ENCODE measurements at places on chromosomes 11 and 22.
A peak's percentile ranks its signal among the peaks of the same experiment; 100 is the strongest.

DNA sequence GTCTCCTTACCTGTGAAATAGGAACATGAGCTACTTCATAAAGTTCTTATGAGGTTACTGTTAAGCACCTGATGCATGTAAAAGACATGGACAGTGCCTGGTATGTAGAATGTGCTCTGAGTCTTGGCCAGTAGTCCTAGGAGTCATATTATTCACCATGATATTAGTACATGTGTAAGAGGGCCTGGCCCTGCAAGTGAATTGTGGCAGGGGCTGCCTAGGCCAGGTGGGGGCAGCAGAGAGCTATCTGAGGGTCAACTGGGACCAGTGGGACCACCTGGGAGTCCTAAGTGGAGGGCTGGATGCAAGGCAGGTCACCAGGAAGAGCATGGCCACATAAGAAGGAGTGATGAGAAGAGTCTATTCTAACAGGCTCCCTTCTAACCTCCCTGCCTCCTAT is 529.5 kb downstream of the SOX6 start:
- peak; percentile 64 for DNase-seq

DNA sequence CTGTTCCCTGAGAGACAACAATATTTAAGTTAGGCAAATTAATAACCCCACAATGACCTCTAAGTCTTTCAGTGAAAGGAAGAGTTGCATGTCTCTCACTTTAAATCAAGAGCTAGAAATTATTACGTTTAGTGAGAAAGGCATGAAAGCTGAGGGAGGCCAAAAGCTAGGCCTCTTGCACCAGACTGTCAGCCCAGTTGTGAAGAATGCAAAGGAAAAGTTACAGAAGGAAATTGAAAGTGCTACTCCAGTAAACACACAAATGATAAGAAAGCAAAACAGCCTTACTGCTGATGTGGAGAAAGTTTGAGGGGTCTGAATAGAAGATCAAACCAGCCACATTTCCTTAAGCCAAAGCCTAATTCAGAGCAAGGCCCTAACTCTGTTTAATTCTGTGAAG is 45.0 kb downstream of the BBOX1 start:
- DNase-seq: no peak

- DNase-seq: no peak
Measured at GRCh38 chr11:101466352-101466751, 117.5 kb downstream of the TRPC6 start.

GRCh38 chr11:70481625-70482528 is 83.5 kb downstream of the CTTN start:
- DNase-seq: no peak

DNA sequence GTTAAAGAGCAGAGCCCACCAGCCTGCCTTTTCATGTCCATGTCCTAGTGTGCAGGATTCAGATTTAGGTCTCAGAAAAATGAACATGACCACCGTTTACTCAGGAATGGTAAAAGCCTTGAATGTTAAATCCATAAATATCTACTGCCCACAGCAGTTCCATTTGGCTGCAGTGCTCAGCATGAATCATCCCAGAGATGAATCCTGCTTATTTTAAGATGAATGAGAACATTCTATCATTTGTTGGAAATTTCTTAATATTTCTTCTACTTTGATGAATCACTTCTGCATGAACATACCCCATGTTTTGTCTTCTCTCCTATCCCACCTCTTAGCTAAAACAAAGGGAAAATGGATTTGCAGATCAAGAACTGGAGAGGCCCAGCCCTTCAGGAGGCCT is 47.5 kb upstream of the AQP11 start:
- DNase-seq: no peak

DNA sequence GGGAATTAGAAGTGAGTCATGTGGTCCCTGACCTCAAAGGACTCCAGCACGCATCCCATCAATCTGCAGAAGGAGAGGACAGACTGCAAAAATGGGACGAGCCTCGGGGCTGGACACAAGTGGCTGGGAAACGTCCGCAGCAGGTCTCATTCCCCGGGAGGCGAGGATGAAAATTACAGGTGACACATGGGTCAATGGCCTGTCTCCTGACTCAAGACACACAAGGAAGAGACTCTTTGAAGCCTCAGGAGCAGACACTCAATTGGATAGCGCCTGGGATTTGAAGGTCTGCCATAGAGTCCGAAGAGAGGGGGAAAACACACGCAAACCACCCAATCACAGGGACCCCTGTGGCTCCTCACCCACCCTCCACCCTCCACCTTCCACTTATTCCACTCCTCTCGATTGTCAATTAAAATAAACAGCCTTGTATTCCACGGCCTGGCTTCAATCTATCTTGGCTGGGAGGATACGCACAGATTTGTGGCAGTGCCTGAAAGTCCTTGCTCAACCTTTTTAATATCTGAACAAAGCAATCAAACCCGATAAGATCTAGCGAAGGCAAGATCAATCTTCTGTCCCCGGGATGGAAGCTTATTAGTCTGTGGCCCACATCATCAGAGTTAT is 101.8 kb upstream of the CADM1 start:
- DNase-seq: no peak

DNA sequence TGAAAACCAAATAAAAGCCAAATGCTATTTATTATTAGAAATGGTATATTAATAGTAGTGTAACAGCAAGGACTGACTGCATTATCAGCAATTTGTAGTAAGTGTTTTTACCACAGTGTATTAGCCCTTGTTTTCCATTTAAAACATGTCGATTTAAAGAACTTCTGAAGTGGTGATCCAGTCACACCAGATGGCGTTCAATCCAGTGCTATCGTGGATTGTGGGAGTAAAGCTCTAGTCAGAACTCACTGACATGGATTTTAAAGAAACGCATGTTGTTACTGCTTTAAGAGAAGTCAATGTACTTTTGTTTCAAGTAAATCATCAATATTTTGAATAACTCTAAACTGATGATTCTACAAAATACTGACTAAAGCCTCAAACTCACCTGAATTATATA is 51.1 kb downstream of the LARGE2 start:
- no peak for DNase-seq

GRCh38 chr11:61747192-61747966 is 5.1 kb upstream of the MYRF start:
- DNase-seq: peak; percentile 82

- no peak for DNase-seq
Measured at GRCh38 chr11:61108847-61109585, 6.7 kb downstream of the CD5 start.

DNA sequence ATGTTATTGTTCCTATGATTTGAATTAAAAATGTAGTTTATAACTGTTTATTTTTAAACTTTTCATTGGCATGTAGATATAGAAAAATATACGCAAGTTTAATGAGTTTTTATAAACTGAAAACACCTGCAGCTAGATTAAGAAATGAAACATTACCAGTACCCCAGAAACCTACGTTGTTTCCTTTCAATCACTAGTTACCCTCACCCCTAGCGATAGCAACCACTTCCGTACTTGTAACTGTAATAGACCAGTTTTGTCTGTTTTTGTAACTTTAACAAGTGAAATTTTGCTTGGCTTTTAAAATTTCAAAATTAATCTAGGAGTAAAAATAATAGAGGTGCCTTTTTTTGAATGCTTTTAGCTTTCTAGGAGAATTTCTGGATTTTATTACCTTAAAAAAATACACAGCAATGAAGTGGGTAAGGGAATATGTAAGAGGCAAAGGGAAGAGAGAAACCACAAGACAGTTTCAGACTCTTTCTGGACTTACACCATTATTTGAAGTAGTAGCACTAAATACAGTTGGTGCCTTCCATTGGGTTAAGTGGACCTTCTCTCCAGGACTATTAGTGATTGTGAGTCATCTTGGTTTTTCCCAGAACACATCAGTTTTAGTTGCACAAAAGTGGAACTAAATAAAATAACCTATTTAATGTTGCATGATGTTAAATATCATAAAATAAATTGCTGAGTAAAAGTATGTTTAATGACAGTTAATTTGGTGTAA is 18.7 kb upstream of the NAT10 start:
- DNase-seq: no peak

- DNase-seq: no peak
Measured at GRCh38 chr11:68775951-68776388, 24.6 kb upstream of the TESMIN start.

GRCh38 chr11:64447831-64448598 is 89.1 kb downstream of the RPS6KA4 start:
- DNase-seq: no peak

DNA sequence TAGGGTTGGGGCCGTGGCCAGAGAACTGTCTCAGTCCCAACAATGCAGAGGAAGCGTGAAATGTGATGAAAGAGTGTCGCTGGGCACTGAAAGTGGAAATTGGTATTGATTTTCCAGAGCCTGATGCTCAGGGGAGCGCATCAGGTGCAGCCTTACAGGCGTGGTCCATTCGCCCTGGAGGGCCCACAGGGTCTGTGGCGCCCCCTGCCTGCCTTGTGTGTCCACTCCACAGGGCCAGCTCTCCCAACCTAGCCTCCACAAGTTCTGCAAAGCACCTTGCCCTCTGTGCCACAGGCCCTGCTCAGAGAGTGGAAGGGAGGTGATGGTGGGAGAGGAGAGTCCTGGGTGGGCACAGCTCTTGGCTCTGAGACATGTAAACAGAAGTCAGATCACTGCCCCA is 54.9 kb upstream of the LMO1 start:
- no peak for DNase-seq

DNA sequence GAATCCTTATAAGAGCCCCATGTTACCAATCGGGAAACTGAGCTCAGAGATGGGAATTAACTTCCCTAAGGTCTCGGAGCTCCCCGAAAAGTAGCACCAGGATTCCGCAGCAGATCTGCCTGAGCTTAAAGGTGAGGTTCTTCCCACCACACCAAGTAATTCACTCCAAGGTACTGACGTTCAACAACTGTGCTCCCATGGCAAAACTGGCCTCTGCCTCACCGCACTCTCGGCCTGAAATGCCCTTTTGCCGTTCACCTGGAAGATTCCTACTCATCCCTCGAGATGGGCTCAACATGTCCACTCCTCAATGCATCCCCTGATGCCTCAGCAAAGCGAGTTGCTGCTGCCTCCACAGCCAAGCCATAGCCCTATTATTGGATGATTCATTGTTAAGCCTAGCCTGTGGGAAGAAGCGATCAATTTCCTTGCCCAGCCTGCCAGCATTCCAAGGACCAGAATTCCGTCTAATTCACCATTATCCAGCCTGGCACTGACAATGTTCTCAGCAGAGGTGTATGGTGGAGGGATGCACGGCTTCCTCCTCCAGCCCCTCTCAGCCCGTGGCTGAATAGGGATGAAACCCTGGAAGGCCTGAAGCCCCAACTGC is 4.2 kb downstream of the PLAAT3 start:
- no peak for DNase-seq

- peak; percentile 75 for DNase-seq
Measured at GRCh38 chr11:118792570-118793124, 1.7 kb upstream of the DDX6 start.

DNA sequence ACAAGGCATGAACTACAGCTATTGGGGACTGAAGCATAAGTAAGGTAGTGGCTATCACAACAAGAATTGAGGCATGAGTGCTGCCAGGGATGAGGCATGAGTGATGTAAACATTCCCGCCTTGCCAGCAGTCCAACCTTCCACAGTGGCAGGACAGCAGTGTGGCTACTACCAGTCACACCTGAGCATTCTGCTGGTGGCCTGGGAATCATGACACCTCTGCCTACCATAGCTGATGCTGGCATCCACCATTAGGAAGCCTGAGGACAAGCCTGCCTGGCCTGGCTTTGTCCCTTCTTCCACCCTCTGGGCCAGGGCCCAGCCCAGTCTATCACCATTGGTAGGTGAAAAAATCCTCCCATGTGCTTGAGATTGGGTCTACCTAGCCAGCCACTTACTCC is 712.8 kb upstream of the CCDC90B start:
- DNase-seq: no peak

DNA sequence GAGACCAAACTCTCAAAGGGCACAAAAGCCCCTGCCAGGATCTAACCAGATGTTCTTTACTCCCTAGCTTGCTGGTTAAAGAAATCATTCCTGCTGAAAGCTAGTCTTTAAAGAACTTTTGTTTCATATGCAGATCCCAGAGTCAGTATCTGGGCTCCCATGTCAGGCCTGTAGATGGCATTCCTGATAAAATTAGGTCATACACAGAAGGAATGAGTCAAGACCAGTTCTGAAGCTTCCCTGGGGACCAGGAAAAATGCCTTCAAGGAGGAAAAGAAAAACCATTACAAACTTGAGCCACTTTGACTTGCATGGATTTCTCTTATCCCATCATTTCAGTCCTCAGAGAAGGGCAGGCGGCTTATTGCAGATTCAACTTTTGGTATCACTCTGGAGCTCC is 5.9 kb downstream of the DBX1 start:
- DNase-seq: no peak

- no peak for DNase-seq
Measured at GRCh38 chr11:8357505-8357888, 93.8 kb upstream of the LMO1 start.

DNA sequence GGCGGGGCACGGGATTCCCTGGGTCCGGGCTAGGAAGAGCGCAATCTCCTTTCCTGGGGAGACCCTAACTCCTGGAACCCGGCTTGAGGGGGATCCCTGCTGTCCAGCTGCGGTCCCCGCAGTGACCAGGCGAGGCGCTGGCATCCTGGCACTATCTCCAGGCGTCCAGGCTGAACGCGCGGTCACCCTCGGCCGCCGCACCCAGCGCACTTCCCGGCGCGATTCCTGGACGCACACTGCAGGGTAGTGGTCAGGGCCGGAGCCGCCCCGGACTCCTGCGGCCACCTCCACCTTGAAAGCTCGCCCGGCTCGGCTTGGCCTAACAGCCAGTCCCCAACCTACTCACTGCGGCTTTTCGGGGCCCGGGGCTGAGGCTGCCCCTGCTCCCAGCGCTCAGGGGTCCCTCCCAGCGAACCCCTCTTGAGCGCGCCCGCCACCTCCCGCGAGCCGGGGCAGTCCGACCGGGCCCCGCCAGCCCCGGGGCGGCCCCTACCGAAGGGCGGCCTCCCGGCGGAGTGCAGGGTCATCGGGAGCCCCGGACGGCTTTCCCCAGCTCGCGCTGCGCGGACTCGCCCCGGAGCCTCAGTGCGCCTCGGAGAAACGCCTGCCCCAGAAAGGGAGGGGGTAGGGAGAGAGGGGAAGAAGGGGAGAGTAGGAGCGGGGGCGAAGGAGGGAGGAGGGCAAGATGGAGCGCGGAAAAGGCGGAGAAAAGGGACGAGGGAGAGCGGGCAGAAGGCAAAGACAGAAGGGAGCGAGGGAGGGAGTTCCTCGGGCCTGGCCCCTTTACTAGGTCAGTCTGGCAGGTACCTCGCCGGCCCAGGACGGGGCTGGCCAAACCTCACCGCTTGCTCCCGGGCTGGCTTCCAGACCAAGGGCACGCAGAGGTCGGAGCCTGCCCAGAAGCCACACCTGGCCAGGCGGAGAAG is 1.0 kb downstream of the POU2AF3 start:
- peak; percentile 55 for DNase-seq

GRCh38 chr11:76152741-76153570 is 53.3 kb downstream of the WNT11 start:
- no peak for DNase-seq

GRCh38 chr11:118042796-118043195 is 34.1 kb upstream of the TMPRSS4 start:
- DNase-seq: no peak
